Glutamatergic neuron (in vitro differentiated cells): ENCODE measurements at places on chromosomes 2 and 18. TPM values are rescaled to one million over a fixed set of nuclear protein-coding genes. Genes with fewer than 3 reads are reported as not detected.

DNA sequence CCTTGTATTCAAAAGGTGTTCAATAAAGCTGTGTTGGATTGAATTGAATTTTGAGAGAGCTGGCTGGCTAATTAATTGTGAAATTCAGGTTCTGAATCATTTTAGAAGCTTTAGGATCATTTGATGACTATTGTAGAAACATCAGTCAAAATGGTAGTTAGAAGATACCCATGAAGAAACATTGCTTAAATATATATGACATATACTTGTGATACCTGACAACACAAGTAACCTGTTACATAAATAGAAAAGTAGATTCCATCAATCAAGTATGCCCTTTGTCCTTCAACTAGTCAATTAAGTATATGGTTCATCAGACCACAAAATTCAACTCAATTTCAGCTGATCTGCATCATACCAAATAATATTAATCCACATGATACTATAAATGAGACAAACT is 185.6 kb downstream of the PID1 start:
- H3K27me3 ChIP-seq, result no peaks in the 10 kb centered on the region
- H3K36me3 ChIP-seq, result no peaks in the 10 kb centered on the region
- no peak overlapping the region for H3K4me3 ChIP-seq
- H3K27ac ChIP-seq, result no peak overlapping the region
- peaks cover 29% of the 10 kb centered on the region for H3K4me1 ChIP-seq

INPP5D gene
- 2.2 TPM for total RNA-seq

DNA sequence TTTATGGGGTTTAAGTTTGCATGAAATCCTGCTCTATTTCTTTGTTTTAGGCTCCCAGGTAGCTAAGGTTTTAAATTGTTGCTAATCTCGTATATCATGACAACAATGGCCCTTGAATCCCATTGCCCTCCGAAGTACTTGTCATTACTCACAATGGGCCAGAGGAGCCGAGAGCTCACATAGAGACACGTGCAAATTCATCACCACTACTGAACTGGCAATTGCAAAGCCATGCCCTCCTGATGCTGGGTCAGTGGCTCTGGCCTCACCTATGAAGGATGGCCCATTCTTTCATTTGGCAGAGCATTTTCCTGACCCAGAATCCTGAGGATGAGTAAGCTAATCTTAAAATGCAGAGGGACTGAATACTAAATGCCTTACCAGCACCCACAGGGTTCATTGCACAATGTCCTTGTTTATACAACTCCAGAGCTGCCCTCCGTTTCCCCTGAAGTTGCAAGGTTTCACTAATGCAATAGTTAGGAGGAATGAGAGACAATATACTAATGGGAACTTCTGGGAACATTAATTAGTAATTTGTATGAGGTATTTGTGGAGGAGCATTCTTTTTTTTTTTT is 71.6 kb upstream of the GAREM1 start:
- peaks cover 2% of the 10 kb centered on the region for H3K27me3 ChIP-seq
- H3K27ac ChIP-seq, result no peak overlapping the region
- peaks cover 4% of the 10 kb centered on the region for H3K4me1 ChIP-seq
- H3K36me3 ChIP-seq, result peaks cover 4% of the 10 kb centered on the region

DNA sequence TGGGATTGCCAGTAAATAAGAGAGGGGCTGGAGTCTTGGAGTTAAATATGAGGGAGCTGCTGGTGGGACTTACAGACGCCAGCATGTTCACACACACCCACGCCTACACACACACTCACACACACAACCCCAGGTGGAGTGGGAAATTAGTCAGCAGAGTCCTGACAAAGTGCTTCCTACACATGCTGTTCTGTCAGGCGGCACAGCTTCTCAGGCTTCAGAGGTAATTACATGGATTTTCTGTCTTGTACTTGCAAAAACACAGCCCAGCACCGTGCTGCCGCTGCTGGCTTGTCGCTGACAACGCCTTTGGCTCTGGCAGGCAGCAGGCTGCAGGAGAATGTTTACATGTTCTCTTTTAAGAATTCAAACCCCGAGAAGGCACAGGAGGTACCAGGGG is 1186.3 kb upstream of the CELF4 start:
- no peaks in the 10 kb centered on the region for H3K27me3 ChIP-seq
- no peak overlapping the region for H3K4me3 ChIP-seq
- no peaks in the 10 kb centered on the region for H3K4me1 ChIP-seq
- no peak overlapping the region for H3K27ac ChIP-seq
- DNase-seq, result no peak
- H3K36me3 ChIP-seq, result no peaks in the 10 kb centered on the region

FNDC4 gene
- 15.2 TPM for total RNA-seq

RNF152 gene
- 16.9 TPM for total RNA-seq

DNA sequence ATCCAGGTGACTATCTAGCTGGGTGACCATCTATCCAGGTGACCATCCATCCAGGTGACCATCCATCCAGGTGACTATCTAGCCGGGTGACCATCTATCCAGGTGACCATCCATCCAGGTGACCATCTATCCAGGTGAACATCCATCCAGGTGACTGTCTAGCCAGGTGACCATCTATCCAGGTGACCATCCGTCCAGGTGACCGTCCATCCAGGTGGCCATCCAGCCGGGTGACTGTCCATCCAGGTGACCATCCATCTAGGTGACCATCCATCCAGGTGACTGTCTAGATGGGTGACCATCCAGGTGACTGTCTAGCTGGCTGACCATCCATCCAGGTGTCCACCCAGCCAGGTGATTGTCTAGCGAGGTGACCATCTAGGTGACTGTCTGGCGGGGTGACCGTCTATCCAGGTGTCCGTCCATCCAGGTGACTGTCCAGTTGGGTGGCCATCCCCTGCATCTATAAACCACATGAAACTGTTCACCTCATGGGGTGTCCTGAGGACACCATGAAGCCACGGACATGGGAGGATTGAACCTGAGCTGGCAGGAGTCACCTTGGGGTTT is 305.3 kb downstream of the NDUFA10 start:
- no peak for DNase-seq
- no peaks in the 10 kb centered on the region for H3K36me3 ChIP-seq
- H3K27ac ChIP-seq, result no peak overlapping the region
- no peaks in the 10 kb centered on the region for H3K4me1 ChIP-seq
- H3K4me3 ChIP-seq, result no peak overlapping the region

GRCh38 chr2:149528983-149529382 is 58.6 kb downstream of the MMADHC start:
- no peak overlapping the region for H3K27ac ChIP-seq
- H3K4me1 ChIP-seq, result no peaks in the 10 kb centered on the region
- H3K36me3 ChIP-seq, result no peaks in the 10 kb centered on the region
- DNase-seq, result no peak
- H3K4me3 ChIP-seq, result no peak overlapping the region
- peaks cover 3% of the 10 kb centered on the region for H3K27me3 ChIP-seq

- H3K27ac ChIP-seq, result no peak overlapping the region
- no peak for DNase-seq
- H3K4me3 ChIP-seq, result no peak overlapping the region
- H3K27me3 ChIP-seq, result peaks cover 2% of the 10 kb centered on the region
- no peaks in the 10 kb centered on the region for H3K36me3 ChIP-seq
- H3K4me1 ChIP-seq, result no peaks in the 10 kb centered on the region
Measured at GRCh38 chr2:148596018-148596417, 48.5 kb upstream of the EPC2 start.

DNA sequence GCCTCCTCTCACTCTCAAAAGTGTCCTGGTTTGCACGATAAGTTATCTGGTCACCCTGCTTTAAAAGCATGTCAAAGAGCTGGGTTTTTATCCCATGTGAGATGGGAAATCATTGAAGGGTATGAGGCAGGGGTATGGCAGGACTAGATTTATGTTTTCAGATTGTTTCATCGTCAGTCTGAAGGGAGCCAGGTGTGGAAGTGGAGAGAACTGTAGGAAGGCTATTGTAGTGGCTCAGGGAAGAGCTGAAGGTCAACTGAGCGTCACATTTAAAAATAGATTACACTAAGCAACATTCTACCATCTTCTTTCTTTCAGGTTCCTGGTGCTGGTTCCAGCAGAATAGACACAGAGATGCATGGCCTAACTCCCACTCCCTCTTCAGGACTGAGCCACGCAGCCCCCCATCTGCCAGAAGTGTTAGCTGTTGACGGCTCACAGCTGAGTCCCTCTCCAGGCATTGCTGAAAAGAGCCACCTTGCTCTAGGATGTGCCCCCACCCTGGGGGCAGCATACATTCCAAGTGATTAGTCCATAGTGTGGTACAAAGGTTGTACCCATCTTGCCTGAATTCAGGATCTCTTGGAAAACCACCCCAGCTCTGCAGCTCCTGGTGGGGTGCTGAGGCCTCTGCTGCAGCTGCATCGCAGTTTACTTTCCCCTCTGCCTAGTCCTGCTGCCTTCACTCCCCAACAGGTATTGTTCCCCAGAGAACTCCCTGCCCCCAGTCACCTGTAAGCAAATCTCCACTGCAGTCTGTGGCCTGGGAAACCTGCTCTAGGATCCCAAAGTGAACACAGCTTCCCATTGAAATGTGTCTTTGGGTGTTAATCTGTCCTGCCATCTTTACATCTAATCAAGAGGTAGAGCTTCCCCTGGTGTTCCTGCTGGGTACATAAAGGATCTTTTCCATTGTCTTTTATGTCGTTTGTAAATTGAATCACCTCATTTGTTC is 79.5 kb upstream of the KLF7 start:
- no peaks in the 10 kb centered on the region for H3K27me3 ChIP-seq
- peaks cover 21% of the 10 kb centered on the region for H3K4me1 ChIP-seq
- peaks cover 4% of the 10 kb centered on the region for H3K36me3 ChIP-seq
- no peak overlapping the region for H3K27ac ChIP-seq
- DNase-seq, result no peak

DNA sequence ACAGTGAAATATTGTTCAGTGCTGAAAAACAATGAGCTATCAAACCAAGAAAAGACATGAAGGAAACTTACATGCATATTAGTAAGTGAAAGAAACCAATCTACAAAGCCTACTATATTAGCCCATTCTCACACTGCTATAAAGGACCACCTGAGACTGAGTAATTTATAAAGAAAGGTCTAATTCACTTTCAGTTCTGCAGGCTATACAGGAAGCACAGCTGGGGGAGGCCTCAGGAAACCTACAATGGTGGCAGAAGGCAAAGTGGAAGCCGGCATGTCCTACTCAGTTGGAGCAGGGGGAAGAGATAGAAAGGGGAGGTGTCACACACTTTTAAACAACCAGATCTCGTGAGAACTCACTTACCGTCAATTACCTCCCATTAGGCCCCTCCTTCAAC is 232.1 kb downstream of the TMX3 start:
- H3K4me3 ChIP-seq, result no peak overlapping the region
- no peaks in the 10 kb centered on the region for H3K36me3 ChIP-seq
- H3K4me1 ChIP-seq, result peaks cover 17% of the 10 kb centered on the region
- no peak overlapping the region for H3K27ac ChIP-seq
- DNase-seq, result no peak

DNA sequence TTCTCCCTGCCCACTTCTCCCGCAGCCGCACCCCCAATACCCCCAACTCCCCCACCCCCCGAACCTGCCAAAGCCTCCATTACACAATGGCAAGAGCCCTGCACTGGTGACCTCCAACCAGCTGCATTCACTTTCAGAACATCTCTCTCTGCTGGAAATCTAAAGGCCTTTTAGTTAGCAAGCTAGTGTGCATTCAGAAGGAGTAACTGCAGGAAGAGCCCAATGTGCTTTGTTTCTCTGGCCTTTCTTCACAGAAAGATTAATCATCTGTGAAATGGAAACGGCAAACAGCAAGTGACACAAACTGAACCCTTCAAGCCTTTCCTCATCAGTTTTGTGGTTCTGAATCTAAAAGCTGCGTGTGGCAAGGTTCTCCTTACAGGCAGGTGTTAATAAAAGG is 124.2 kb downstream of the OLA1 start:
- H3K4me1 ChIP-seq, result peaks cover 25% of the 10 kb centered on the region
- no peaks in the 10 kb centered on the region for H3K36me3 ChIP-seq
- DNase-seq, result no peak

DNA sequence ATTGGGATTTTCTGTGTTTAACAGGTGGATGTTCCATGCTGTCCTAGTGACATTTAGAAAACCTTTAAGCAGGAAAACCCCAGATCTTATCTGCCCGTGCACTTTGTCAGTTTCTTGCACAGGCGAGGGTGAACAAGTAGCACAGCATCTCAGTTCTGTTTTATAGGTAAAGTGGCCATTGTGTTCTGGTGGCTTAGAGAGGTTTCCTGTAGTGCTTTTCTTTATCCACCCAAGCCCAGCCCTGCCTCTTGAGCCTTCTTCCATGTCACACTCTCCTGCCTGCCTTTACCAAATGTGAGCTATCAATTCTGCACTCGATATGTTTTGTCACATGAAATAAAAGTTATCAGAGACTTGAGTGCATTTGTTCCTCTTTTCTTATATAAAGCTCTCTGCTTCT is 135.3 kb upstream of the NOSTRIN start:
- no peak for DNase-seq
- peaks cover 35% of the 10 kb centered on the region for H3K4me1 ChIP-seq
- no peak overlapping the region for H3K4me3 ChIP-seq
- peaks cover 7% of the 10 kb centered on the region for H3K27me3 ChIP-seq

GRCh38 chr2:46032996-46033395 is 264.2 kb upstream of the EPAS1 start:
- H3K36me3 ChIP-seq, result peaks cover 11% of the 10 kb centered on the region
- H3K4me1 ChIP-seq, result no peaks in the 10 kb centered on the region
- no peak overlapping the region for H3K4me3 ChIP-seq
- H3K27ac ChIP-seq, result no peak overlapping the region
- peaks cover 3% of the 10 kb centered on the region for H3K27me3 ChIP-seq
- DNase-seq, result no peak

ADCYAP1 gene
- 16.9 TPM for total RNA-seq

DNA sequence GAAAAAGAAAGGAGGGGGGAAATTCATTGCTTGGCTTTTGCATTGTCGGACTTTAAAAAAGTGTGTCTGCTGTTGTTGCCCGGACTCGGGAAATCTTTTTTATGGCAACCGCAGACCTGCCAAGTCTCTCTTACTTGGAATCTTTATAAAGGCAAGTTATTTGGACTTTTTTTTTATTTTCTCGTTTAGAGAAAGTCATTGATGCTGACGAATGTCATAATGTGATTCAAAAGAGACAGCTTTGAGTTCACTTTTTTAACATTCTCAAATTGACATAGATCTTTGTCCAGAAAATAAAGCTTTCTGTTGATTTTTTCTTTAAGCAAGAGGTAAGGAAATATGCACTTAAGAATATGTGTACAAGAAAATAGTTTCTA is 651 bp upstream of the ZNF521 start:
- no peak overlapping the region for H3K27ac ChIP-seq
- DNase-seq, result no peak
- H3K4me3 ChIP-seq, result peak overlapping the region; percentile 92
- H3K36me3 ChIP-seq, result no peaks in the 10 kb centered on the region
- H3K27me3 ChIP-seq, result peaks cover 4% of the 10 kb centered on the region

- peaks cover 21% of the 10 kb centered on the region for H3K27me3 ChIP-seq
- DNase-seq, result no peak
- H3K4me1 ChIP-seq, result peaks cover 42% of the 10 kb centered on the region
- H3K36me3 ChIP-seq, result no peaks in the 10 kb centered on the region
- no peak overlapping the region for H3K27ac ChIP-seq
- no peak overlapping the region for H3K4me3 ChIP-seq
Measured at GRCh38 chr2:160411167-160411566, 82.4 kb downstream of the RBMS1 start.
